CD4-positive, alpha-beta T cell (primary cell): ENCODE measurements at places on chromosomes 2 and 18.

DNA sequence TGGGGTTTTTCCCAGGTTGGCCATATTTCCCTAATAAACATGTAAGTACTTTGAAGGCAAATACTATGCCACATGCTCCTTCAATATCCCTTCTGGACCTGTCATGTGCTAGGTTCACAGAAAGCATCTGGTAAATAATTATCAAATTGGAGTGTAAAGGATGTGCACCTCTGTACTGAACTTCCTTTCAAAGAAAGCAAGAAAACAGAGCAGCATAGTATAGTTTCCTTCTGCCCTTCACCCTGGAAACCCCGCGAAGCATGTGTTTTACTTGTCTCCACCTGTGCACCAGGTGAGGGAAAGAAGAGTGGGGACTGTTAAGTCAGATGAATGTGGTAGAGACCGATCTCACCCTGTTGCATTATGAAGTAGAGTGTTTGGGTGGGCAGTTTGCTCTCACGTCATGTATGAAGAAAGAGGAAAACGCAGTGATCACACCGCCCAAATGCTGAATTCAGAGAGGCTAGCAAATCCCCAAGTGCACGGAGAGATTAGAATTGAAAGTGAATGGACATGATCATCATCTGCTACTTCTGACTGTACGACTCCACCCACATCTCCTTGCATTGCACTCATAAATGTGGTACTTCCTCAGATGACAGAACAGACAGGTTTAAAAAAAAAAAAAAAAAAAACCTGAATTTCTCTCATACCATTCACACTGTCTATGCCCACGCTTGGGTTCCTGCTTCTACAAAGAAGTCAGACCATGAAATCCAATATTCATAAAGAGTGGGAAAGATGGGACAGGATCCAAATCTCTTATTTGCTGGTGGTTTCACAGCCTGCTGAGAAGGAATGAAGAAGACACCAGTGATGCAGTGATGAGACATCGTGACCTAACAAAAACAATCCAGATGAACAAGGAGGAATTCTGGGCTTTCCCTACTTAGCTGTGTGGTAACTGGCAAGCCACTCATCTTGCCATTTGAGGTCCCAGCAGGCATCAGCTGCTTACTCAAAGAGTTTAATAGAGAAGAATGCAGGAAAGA is 448.6 kb downstream of the BCL11A start:
- DNase-seq, result no peak

DNA sequence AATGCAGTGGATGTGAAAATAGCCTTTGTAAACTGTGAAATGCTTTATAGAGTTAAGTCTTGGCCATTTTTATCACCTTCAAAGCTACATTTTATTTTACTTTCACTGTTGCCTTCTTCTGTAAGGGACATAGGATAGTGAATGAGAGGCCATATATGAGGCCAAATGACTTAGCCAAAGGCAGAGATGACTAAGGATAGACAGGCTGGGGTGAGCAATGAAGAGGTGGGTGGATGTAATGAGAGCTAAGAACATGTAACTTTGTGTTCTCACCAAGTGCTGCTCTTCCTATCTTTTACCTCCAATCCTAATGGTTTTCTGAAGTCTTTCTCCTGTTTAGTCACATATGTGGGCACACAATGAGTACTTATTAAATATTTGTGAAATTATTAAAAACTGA is 101.9 kb downstream of the MBD5 start:
- no peak for DNase-seq

- no peak for DNase-seq
Measured at GRCh38 chr2:166727095-166727494, 161.2 kb upstream of the XIRP2 start.

- no peak for DNase-seq
Measured at GRCh38 chr2:45011621-45012602, 2.7 kb upstream of the SIX2 start.

GRCh38 chr2:224062481-224063297 is 23.6 kb upstream of the SERPINE2 start:
- DNase-seq, result no peak

- no peak for DNase-seq
Measured at GRCh38 chr2:160916300-160916699, 243.9 kb upstream of the TANK start.

DNA sequence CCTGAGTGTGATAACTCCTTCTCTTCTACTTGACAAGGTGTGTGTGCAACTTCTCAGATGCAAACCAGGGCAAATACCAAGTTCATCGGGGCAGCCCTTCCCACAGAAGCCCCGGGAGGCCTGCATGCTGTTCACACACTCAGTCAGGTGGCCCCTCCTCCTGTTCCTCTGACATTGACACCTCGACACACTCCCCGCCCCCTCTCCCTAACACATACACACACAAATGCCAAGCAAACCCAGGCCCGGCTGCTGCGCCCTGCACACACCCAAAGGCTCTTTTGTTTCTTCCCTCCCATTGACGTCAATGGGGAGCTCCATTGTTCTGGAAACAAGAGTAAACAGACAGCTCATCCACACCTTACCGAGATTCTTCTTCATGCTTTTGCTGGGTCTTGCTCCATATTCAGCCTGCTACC is 1.7 kb upstream of the PER2 start:
- DNase-seq, result no peak

- DNase-seq, result no peak
Measured at GRCh38 chr2:184890311-184890710, 292.0 kb downstream of the ZNF804A start.

- DNase-seq, result no peak
Measured at GRCh38 chr2:218022131-218022850, 19.5 kb upstream of the TNS1 start.

DNA sequence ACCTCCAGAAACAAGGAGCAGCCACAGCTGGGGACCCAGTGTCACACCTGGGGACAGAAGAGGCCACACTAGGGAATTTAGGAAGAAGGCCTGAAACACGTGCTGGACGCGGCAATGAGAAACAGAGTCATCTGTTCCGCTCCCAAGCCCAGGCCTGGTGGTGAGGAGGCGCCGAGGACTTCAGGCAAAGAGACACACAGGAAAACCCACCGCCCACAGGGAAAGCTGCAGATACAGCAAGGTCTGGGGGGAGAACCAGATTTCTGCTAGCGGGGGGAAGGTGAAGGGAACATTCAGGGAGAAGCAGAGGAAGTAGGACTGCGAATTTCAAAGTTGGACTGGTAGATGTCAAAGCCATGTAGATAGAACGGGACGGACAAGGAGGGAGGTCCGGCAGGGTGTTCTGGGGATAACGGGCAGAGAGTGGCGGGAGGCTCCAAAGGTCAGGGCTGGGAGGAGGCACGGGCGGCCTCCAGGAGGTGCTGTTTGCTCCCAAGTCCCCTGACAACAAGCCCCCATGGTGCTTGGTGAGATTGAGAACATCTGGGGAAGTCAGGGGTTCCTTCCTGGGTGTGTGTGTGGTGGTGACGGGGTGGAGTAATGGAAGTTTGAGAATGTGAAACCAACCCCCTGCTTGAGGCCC is 351.7 kb upstream of the MYT1L start:
- DNase-seq, result no peak

GRCh38 chr18:13267431-13267873 is 48.9 kb downstream of the LDLRAD4 start:
- DNase-seq, result no peak

GRCh38 chr18:55764386-55764785 is 176.4 kb upstream of the TCF4 start:
- DNase-seq, result no peak

- peak; percentile 27 for DNase-seq
Measured at GRCh38 chr2:12456293-12457106, 260.2 kb upstream of the TRIB2 start.

DNA sequence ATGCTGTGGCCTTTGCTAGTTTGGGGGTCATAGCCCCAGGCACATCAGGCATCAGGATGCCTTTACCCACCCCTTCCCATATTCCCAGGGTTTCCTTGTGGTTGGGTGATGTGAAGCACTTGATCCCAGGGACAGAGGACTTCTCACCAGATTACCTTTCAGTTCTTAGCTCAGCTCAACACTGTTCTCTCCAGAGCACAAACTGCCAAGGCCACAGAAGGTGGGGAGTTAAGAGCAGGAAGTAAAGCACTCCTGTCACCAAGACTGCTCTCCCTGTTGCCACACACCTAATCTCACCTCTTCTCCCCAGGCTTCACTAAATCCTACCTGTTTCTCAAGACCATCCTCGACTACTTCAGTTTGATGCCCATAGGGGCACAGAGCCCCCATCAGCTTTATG is 25.9 kb downstream of the FHOD3 start:
- DNase-seq, result no peak

DNA sequence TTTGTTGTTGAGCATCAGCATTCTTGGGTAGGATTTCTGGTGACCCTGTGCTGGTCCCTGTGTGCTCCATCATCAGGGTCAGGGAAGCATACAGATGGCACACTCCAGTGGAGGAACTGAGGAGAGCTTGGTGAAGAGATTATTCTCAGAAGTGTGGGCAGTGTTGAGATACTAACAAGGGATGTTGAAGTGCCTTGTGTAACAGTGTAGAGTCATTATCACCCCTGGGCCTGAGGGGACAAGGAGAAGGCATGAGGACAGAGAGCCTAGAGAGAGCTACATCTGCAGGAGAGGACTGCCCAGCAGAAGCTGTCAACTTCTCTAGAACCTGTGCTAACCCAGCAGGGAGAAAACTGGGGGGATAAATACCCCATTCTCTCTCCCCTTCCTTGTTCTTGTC is 189.0 kb downstream of the PLCL1 start:
- DNase-seq, result no peak

- DNase-seq, result no peak
Measured at GRCh38 chr18:45335282-45336043, 279.8 kb upstream of the SLC14A2 start.

DNA sequence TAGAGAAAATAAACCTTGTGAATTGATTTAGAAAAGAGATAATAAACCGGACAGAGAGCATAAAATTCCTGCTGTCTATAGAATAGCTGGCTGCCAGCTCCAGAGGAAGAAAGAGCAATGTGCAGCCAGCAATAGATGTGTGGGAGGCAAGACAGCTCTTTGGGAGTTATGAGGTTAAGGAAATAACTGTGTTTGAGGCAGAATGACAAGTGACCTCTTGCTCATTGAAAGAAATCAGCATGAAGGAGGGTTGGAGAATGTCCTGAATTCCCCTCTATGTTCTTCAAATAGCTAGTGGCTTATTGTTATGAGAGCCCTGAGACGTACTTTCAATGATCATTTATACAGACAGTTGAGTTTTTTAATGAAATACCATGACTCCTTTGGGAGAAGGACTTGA is 1009.9 kb upstream of the NXPH2 start:
- DNase-seq, result no peak

GRCh38 chr2:31246184-31246852 is 12.4 kb downstream of the EHD3 start:
- no peak for DNase-seq

DNA sequence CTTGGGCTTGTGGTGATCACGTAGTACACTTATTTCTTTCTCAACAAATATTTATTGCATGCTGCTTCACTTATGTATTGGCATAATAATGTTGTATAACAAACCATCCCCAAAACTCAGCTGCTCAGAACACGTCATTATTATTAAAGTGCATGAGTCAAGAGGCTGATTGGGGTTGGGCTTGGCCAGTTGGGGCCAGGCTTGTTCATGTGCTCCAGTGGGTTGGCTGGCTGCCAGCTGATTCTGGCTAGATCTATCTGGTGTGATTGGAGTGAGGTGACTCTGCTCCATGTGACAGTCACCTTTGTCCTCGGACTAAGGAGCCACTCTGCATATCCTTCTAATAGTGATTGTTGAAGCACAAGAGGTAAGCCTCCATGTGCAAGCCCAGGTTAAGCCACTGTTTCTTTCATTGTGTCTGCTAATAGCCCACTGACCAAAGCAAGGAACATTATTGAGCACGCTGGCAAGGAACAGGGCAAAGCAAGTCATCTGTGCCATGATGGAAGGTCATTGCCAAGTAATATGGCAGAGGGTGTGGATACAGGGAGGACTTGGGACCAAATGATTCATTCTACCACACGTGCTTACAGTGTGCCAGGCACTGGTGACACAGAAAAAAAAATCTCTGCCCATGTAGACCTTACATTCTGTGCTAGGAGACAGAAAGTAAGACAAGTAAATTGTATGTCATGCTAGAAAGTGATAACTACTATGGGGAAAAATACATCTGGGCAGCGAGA is 63.3 kb upstream of the TMEM182 start:
- DNase-seq, result no peak

GRCh38 chr2:67572721-67573435 is 175.7 kb downstream of the ETAA1 start:
- DNase-seq, result no peak

GRCh38 chr18:30457156-30457555 is 585.4 kb downstream of the DSC3 start:
- no peak for DNase-seq

GRCh38 chr2:196263181-196263747 is 91.9 kb upstream of the STK17B start:
- peak; percentile 41 for DNase-seq

- DNase-seq, result no peak
Measured at GRCh38 chr2:66251573-66251972, 183.4 kb upstream of the MEIS1 start.

DNA sequence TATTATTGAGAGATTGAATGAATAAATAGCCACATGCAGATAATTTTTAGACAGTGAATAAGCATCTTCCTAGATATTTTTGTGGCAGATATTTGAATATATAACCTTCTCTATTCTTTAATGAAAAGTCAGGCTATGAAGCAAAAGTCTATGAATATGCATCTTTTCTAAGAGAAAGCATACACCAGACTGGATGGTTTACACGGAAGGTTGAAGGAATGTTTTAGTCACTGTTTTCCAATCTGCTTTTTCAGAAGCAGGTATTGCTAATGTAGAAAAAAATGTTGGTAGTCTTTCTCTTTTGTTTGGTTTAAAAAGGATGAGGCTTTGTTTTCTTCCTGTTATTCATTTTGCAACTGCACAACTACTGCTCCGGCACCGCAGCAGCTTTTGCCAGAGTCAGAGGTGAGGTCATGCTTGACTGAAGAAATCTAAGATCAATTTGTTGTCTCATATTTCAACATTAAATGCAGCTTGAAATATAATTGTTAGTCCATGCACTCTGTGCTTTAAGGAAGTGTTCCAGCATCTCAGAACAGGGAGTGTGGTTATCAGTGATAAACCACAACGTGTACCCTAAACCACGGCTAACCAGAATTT is 1540.8 kb upstream of the PIK3C3 start:
- no peak for DNase-seq

- DNase-seq, result no peak
Measured at GRCh38 chr2:216188559-216188850, 79.4 kb downstream of the XRCC5 start.

- no peak for DNase-seq
Measured at GRCh38 chr2:4840791-4841190, 851.4 kb upstream of the SOX11 start.

GRCh38 chr18:31399306-31400032 is 22.9 kb downstream of the DSG4 start:
- DNase-seq, result no peak

- DNase-seq, result no peak
Measured at GRCh38 chr2:159622966-159623365, 6.6 kb upstream of the BAZ2B start.

GRCh38 chr18:11857177-11857887 is 6.1 kb downstream of the CHMP1B start:
- DNase-seq, result no peak

GRCh38 chr2:71995067-71995665 is 152.5 kb downstream of the CYP26B1 start:
- no peak for DNase-seq
